T-helper 17 cell (primary cell): ENCODE measurements at places on chromosomes 3 and 15.
A peak's percentile ranks its signal among the peaks of the same experiment; 100 is the strongest.

GRCh38 chr3:45199837-45200648, 26.0 kb downstream of the TMEM158 start:
- no peak overlapping the region for H3K27ac ChIP-seq
- peaks cover 34% of the 10 kb centered on the region for H3K27me3 ChIP-seq
- no peak overlapping the region for H3K4me3 ChIP-seq
- H3K36me3 ChIP-seq: peaks cover 2% of the 10 kb centered on the region
- no peak for DNase-seq

GRCh38 chr3:67381667-67382272, 272.6 kb downstream of the SUCLG2 start:
- H3K36me3 ChIP-seq: peaks cover 8% of the 10 kb centered on the region
- no peak overlapping the region for H3K4me3 ChIP-seq
- no peak overlapping the region for H3K27ac ChIP-seq
- DNase-seq: no peak
- no peaks in the 10 kb centered on the region for H3K27me3 ChIP-seq

DNA sequence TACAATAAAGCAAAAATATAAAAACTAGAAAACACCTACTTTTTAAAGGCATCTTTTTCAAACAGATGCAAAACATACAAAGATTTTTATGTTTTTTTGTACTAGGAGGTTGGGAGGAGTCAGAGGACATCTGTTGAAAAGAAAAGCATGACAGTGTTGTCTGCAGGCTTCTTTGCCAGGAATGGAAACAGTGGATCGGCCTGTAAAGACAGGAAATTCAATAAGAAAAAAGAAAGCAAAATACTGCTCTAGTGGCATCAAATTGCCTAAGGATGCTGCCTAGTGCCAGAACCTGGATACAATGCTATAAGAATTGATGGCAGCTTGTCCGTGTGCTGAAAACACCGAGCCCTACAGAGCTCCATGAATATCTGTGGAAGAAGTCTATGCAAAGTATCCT, 69.9 kb downstream of the TBC1D5 start:
- H3K4me3 ChIP-seq: no peak overlapping the region
- H3K36me3 ChIP-seq: no peaks in the 10 kb centered on the region
- H3K4me1 ChIP-seq: no peaks in the 10 kb centered on the region
- H3K27ac ChIP-seq: no peak overlapping the region
- no peaks in the 10 kb centered on the region for H3K27me3 ChIP-seq

- DNase-seq: no peak
- H3K36me3 ChIP-seq: peaks cover 2% of the 10 kb centered on the region
- H3K4me3 ChIP-seq: peak overlapping the region; percentile 68
- peaks cover 13% of the 10 kb centered on the region for H3K27me3 ChIP-seq
- H3K27ac ChIP-seq: no peak overlapping the region
These were observed 905 bp downstream of the HOMER2 start for GRCh38 chr15:82951472-82952157.

DNA sequence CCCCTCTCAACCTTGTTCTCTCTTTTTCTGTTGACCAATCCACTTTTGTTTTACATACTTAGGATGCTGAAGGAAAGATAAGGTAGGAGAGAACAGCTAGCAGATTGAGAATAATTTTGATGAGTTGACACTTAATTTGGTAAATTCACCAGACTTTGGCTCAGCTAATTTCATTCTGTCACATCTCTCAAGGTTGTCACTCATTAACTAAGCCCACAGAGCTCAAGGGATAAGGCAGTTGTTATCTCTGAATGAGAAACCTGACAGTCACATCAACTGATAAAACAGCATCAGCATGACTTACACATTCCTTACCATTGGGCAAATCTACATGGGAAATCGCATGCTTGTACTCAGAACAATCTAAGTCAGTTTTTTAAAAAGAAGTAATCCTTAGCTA, 591.4 kb downstream of the NLGN1 start:
- H3K4me1 ChIP-seq: no peaks in the 10 kb centered on the region
- DNase-seq: no peak
- H3K27ac ChIP-seq: no peak overlapping the region
- no peak overlapping the region for H3K4me3 ChIP-seq

DNA sequence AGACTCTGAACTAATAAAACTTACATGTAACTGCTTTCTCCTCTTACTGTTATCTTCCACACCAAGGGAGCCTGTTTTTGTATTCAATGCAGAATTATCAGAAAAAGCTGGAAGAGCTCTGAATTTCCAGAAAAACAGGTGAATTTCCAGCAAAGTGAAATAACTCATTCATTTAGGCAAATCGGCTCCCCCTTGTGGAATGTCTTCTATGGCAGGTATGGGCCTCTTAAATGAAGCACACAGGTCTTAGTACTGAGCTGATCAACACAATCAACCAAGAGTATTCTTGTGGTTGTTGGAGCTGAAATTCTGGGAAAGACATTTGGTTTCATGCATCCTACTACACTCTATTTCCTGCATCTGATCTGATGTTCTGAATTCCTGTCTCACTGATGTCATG, 31.0 kb upstream of the PTPRG start:
- no peak overlapping the region for H3K4me3 ChIP-seq
- no peak for DNase-seq
- H3K36me3 ChIP-seq: no peaks in the 10 kb centered on the region

DNA sequence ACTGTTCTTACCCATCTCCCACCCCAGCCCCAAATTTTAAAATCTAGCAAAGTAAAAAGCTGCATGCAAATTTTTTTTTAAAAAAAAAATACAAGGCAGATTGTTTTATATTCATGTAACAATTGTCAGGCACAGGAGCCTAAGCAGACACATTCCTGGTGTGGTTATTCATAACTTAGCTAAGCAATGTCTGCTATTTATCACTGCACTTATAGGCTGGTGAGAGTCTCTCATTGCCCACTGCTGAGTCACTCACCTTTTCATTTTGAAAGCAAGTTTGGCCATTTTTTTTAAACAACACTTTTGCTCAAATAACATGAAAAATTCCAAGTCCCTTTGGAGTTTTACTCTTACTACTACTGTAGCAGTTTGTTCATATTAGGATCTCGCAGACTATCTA, 413.9 kb downstream of the RBMS3 start:
- H3K27ac ChIP-seq: no peak overlapping the region
- no peaks in the 10 kb centered on the region for H3K27me3 ChIP-seq
- H3K4me3 ChIP-seq: no peak overlapping the region
- DNase-seq: no peak
- no peaks in the 10 kb centered on the region for H3K4me1 ChIP-seq

GRCh38 chr3:34862456-34862855, 776.9 kb upstream of the ARPP21 start:
- H3K36me3 ChIP-seq: no peaks in the 10 kb centered on the region
- no peaks in the 10 kb centered on the region for H3K27me3 ChIP-seq

DNA sequence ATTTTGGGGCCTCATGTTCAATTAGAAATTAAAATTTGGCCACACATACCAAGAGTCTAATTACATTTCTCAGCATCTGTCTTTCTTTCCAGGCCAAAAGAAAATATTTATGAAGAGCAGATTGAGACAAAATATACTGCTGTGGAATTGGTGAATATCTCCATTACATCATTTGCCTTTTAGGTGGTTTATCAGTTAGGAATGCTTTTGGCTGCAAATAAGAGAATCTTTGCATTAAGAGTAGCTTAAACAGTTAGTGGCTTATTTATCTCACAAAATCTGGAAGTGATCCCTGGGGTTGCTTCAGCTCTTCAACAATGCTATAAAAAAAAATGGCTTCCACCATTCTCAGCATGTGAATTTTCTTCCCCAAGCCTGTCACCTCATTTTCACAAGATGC, 308.7 kb downstream of the MAGI1 start:
- H3K36me3 ChIP-seq: no peaks in the 10 kb centered on the region
- no peak overlapping the region for H3K27ac ChIP-seq
- no peak overlapping the region for H3K4me3 ChIP-seq
- no peaks in the 10 kb centered on the region for H3K4me1 ChIP-seq

GRCh38 chr15:81323559-81323943, 390 bp downstream of the STARD5 start:
- H3K4me3 ChIP-seq: peak overlapping the region; percentile 98
- DNase-seq: no peak
- peaks cover 27% of the 10 kb centered on the region for H3K4me1 ChIP-seq
- H3K36me3 ChIP-seq: peaks cover 3% of the 10 kb centered on the region
- no peaks in the 10 kb centered on the region for H3K27me3 ChIP-seq
- H3K27ac ChIP-seq: peak overlapping the region; percentile 91

DNA sequence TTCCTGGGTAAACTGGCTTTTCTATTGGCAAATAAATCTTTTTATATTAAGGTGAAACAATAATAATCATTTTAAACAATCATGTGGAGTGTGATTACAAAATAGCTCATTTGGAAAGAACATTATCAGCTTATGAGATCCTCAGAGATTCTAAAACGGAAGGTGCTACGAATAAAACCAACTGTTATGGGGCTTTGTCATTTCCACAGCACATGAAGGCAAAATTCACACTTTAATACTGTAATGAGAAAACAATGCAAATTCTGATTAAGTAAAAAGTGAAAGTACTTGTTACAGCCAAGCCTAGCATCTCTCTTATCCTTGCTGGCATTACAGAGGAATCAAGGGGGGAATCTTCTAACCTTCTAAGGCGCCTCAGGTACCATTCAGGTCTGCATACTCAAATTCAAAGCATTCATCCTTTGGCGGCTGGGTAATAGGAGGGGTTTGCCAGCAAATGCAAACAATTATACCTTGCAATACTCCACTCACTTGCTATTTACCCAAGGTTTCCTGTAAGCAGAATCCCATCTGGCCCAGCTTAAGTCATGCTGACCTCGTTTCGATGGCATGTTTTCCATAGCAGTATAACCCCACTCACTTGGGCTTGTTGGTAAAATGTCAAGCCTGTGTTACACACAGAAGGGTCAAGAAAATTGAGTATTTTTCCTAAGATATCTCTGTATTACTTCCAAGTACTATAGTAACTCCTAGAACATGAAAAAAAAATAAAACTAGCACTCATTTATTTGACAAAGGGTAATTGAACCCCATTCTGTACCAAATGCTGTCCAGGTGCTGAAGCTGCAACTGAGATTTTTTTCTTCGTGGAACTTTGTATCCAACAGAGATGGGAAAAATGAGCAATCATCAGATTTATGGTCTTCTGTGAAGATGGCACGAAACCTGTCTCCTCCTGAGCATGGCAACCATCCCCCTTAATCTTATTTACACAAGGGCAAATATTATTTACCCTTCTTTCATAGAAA, 183.7 kb upstream of the LMCD1 start:
- DNase-seq: no peak
- H3K27me3 ChIP-seq: peaks cover 4% of the 10 kb centered on the region
- H3K36me3 ChIP-seq: no peaks in the 10 kb centered on the region
- no peak overlapping the region for H3K4me3 ChIP-seq
- H3K4me1 ChIP-seq: no peaks in the 10 kb centered on the region

- no peaks in the 10 kb centered on the region for H3K27me3 ChIP-seq
- DNase-seq: no peak
- no peak overlapping the region for H3K27ac ChIP-seq
- peaks cover 2% of the 10 kb centered on the region for H3K4me1 ChIP-seq
- peaks cover 2% of the 10 kb centered on the region for H3K36me3 ChIP-seq
These were observed 6.8 kb downstream of the CHRM5 start for GRCh38 chr15:33975022-33975565.

DNA sequence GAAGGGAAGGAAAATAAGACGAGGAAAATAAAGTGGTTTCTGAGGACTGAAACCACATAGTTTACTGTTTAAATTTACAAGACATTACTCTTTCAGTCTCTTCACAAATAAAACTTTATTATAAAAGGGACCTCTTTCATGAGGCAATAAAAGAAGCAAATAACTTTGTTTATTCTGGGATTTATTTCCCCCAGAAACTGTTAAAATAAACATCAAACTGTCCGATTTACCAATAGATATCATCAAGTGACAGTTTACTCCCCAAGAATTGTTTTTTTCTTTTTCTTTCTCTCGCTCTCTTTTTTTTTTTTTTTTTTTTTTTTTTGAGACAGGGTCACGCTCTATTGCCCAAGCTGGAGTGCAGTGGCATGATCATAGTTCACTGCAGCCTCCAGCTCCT, 54.1 kb downstream of the SLC28A2 start:
- H3K27ac ChIP-seq: no peak overlapping the region
- H3K27me3 ChIP-seq: peaks cover 32% of the 10 kb centered on the region
- peaks cover 8% of the 10 kb centered on the region for H3K4me1 ChIP-seq
- DNase-seq: no peak

- peaks cover 2% of the 10 kb centered on the region for H3K4me1 ChIP-seq
- no peak for DNase-seq
- no peak overlapping the region for H3K27ac ChIP-seq
- H3K36me3 ChIP-seq: no peaks in the 10 kb centered on the region
- H3K4me3 ChIP-seq: no peak overlapping the region
These were observed 8.0 kb upstream of the CCDC13 start for GRCh38 chr3:42780892-42781700.

DNA sequence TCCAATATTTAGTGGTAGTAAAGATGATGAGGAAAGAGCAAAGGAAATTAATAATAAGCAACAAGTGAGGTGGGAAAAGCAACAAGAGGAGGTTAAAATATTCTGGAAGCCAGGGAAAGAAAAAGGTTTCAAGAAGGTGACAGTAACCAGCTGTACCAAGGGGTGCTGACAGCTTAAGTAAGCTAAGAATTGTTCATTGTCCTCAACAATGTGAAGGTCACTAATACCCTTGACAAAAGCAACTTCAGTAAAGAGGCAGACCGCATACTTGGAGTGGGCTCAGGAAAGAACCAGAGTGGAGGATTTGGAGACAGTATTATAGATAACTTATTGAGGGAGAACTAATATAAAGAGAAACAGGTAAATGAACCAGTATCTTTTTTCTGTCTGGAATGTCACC, 116.2 kb downstream of the GBE1 start:
- no peak overlapping the region for H3K27ac ChIP-seq
- no peaks in the 10 kb centered on the region for H3K4me1 ChIP-seq
- no peak overlapping the region for H3K4me3 ChIP-seq
- DNase-seq: no peak

DNA sequence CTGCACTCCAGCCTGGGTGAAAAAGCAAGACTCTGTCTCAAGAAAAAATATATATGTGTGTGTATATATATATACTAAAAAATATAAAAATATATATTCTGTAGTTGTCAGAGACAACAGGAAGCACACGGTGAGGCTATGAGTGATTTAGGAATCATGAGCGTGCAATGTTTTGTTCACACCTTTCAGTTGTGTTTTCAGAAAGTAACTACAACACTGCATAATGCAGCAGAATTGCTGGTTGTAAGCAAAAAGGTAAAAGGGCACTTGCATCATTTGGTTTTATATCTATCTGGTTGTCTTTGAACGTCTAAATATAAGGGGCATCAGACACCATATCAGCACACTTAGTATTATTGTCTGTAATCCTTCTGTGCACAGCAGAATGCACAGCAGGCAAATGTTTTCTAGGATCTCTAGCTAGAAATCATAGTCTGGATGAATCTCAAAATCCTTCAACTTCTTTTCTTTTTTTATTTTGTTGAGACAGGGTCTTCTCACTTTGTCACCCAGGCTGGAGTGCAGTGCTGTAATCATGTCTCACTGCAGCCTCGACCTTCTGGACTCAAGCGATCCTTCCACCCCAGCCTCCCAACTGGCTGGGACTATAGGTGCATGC, 44.8 kb downstream of the CCR3 start:
- no peak for DNase-seq
- H3K27ac ChIP-seq: no peak overlapping the region
- H3K27me3 ChIP-seq: no peaks in the 10 kb centered on the region
- H3K4me3 ChIP-seq: no peak overlapping the region
- H3K36me3 ChIP-seq: no peaks in the 10 kb centered on the region
- peaks cover 56% of the 10 kb centered on the region for H3K4me1 ChIP-seq
